ENCODE measurements at places on chromosomes 11 and 22. TPM values are rescaled to one million over a fixed set of nuclear protein-coding genes. Genes with fewer than 3 reads are reported as not detected.

TRIM64C gene
- not detected for total RNA-seq

CCDC89 gene
- 9.4 TPM for total RNA-seq

SOX6 gene
- 12.5 TPM for total RNA-seq

MUC2 gene
- total RNA-seq: not detected

SHANK2 gene
- total RNA-seq: 1.6 TPM

OR10D3 gene
- total RNA-seq: not detected

LYVE1 gene
- total RNA-seq: not detected

OR6T1 gene
- total RNA-seq: not detected

- H3K4me3 ChIP-seq: no peak overlapping the region
- no peaks in the 10 kb centered on the region for H3K4me1 ChIP-seq
- H3K27me3 ChIP-seq: peaks cover 2% of the 10 kb centered on the region
- H3K36me3 ChIP-seq: no peaks in the 10 kb centered on the region
- H3K27ac ChIP-seq: no peak overlapping the region
These were observed 100.6 kb upstream of the TENM4 start for GRCh38 chr11:79541466-79541865.

DNA sequence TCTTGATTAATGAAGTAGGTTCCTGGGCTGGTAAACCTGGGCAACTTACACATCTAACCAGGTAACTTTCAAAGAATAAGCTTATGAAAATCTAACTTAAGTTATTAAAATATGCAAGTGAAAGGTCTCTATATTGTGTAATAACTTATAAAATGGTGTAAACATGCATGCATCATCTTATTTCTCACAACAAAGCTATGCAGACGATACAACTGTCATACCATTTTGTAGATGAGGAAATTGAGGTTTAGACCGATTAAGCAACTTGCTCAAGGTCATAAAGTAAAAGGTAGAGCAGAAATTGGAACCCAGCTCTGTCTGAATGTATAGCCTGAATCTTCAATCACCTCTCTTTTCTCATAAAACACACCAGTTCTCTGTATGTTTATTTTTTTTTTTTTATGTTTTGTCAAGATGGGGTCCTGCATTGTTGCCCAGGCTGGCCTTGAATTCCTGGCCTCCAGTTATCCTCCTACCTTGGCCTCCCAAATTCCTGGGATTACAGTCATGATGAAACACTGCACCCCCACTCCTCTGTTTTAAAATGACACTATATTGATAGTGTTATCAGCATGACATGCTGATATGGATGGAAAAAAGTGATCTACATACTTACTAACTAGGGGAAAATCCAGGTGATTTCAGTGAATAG is 109.6 kb downstream of the SGSM3 start:
- H3K27me3 ChIP-seq: no peaks in the 10 kb centered on the region
- H3K4me3 ChIP-seq: no peak overlapping the region
- peaks cover 3% of the 10 kb centered on the region for H3K36me3 ChIP-seq
- DNase-seq: peak; percentile 40

DNA sequence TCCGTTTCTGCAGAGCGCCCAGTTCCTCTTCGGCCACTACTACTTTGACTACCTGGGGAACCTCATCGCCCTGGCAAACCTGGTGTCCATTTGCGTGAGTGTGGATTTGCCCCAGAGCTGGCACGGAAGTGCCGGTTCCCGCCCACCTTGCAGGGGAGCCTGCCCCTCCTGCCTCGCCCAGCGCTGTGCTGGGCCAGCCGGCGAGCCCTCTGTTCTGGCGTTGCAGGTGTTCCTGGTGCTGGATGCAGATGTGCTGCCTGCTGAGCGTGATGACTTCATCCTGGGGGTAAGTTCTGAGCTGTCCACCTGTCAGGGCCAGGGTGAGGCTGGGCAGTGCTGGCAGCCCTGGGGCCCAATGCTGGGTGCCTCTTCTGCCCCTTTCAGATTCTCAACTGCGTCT is 29.8 kb downstream of the TPCN2 start:
- DNase-seq: no peak
- no peaks in the 10 kb centered on the region for H3K27me3 ChIP-seq
- H3K4me1 ChIP-seq: peaks cover 23% of the 10 kb centered on the region
- peaks cover 31% of the 10 kb centered on the region for H3K36me3 ChIP-seq

- H3K27ac ChIP-seq: no peak overlapping the region
- no peak overlapping the region for H3K4me3 ChIP-seq
- peaks cover 26% of the 10 kb centered on the region for H3K4me1 ChIP-seq
- H3K36me3 ChIP-seq: peaks cover 49% of the 10 kb centered on the region
- DNase-seq: peak; percentile 43
These were observed 12.2 kb upstream of the LYVE1 start for GRCh38 chr11:10580623-10581022.

GRCh38 chr11:119474682-119475596 is 52.0 kb upstream of the THY1 start:
- peak; percentile 82 for DNase-seq
- peaks cover 12% of the 10 kb centered on the region for H3K27me3 ChIP-seq
- H3K4me3 ChIP-seq: no peak overlapping the region
- no peaks in the 10 kb centered on the region for H3K36me3 ChIP-seq
- H3K4me1 ChIP-seq: peaks cover 17% of the 10 kb centered on the region

DNA sequence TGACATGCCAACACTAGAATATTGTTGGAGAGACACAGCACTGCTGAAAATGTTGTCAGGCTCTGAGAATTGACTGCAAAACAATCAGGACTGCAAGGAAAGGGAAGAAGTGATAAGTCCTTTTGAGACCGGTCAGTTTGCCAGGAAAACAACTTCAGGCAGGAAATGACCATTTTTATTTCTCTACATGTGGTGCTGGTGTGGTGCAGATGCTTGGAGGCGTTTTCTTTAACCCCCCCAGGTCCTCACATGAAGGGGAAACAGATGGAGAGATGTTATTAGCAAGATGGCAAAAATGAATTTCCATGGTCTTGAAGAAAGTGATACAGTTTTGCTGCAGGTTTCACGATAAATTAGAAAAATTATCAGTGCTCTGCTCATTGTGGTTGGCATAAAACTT is 5.7 kb downstream of the AP2A2 start:
- H3K4me3 ChIP-seq: no peak overlapping the region
- peaks cover 8% of the 10 kb centered on the region for H3K4me1 ChIP-seq
- H3K27me3 ChIP-seq: no peaks in the 10 kb centered on the region
- H3K36me3 ChIP-seq: peaks cover 12% of the 10 kb centered on the region
- H3K27ac ChIP-seq: no peak overlapping the region

DNA sequence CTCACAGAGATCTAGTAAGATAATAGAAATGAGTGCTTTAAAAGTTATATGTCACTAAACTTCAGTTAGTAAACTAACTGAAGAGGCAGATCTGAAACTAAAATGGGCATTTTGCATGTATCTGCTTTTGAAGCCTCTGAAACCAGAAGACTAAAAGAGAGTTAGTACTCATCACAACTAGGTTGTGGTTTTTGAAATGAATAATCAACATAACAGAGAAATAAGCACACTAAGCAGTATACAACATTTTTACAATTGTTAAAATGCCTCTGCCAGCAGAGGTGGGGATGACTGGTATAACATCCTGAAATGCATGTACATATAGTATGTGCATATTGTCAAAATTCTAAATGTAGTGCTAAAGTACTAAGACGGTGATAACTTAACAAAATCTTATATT is 564.5 kb downstream of the DLG2 start:
- no peak overlapping the region for H3K27ac ChIP-seq
- H3K27me3 ChIP-seq: no peaks in the 10 kb centered on the region
- H3K4me1 ChIP-seq: no peaks in the 10 kb centered on the region
- H3K36me3 ChIP-seq: no peaks in the 10 kb centered on the region

GRCh38 chr11:24704716-24705115 is 207.9 kb downstream of the LUZP2 start:
- no peaks in the 10 kb centered on the region for H3K27me3 ChIP-seq
- DNase-seq: no peak
- no peak overlapping the region for H3K4me3 ChIP-seq

DNA sequence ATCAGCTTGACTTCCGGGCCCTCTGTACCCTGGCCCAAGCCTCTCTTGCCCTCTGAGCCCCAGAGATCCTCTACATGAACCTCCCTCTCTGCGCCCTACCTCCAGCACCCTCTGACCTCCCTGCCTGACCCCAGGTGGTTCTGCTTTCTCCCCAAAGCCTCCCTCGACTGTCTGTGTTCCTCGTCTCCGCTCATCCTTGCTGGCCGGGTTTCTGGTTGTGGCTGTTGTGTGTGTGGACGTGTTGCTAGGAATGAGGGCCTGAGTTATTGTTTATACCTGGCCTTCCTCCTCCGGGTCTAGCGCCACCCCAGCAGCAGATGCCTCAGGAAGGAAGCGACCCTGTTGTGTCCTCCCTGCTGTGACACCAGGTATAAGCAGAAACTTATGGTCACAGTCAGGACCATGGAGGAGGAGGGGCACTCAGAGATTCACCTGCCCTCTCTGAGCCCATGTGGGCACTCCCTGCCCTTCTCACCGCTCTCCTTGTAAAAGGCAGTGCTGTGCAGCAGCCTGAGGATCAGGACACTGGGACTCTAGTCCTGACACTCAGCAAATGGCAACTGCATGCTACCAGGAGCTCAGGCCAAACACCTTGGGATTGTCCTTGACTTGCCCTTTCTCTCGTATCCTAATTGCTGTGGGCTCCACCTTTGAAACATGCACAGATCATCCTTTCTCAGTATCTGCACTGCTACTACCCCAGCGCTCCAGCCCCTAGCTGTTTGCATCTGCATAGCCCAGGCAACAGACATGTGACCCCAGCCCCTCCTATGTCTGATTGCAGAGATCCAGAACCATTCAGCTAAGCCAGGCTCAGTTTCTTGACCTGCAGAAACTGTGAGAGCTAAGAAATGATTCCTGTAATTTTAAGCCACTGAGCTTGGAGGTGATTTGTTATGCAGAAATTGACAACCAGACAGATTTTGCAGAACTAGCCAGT is 140.1 kb downstream of the ST3GAL4 start:
- H3K27me3 ChIP-seq: no peaks in the 10 kb centered on the region
- H3K36me3 ChIP-seq: no peaks in the 10 kb centered on the region
- H3K27ac ChIP-seq: no peak overlapping the region
- H3K4me1 ChIP-seq: no peaks in the 10 kb centered on the region
- DNase-seq: no peak
- H3K4me3 ChIP-seq: no peak overlapping the region

- H3K27ac ChIP-seq: peak overlapping the region; percentile 84
- no peaks in the 10 kb centered on the region for H3K27me3 ChIP-seq
- H3K36me3 ChIP-seq: no peaks in the 10 kb centered on the region
- peaks cover 14% of the 10 kb centered on the region for H3K4me1 ChIP-seq
- peak; percentile 70 for DNase-seq
These were observed 1.4 kb downstream of the TRIM34 start for GRCh38 chr11:5626196-5626595.

GRCh38 chr11:123144707-123145106 is 50.3 kb downstream of the CLMP start:
- no peak for DNase-seq
- peaks cover 14% of the 10 kb centered on the region for H3K4me1 ChIP-seq
- H3K27me3 ChIP-seq: no peaks in the 10 kb centered on the region
- no peak overlapping the region for H3K4me3 ChIP-seq
- peaks cover 51% of the 10 kb centered on the region for H3K36me3 ChIP-seq
- peak overlapping the region; percentile 32 for H3K27ac ChIP-seq

DNA sequence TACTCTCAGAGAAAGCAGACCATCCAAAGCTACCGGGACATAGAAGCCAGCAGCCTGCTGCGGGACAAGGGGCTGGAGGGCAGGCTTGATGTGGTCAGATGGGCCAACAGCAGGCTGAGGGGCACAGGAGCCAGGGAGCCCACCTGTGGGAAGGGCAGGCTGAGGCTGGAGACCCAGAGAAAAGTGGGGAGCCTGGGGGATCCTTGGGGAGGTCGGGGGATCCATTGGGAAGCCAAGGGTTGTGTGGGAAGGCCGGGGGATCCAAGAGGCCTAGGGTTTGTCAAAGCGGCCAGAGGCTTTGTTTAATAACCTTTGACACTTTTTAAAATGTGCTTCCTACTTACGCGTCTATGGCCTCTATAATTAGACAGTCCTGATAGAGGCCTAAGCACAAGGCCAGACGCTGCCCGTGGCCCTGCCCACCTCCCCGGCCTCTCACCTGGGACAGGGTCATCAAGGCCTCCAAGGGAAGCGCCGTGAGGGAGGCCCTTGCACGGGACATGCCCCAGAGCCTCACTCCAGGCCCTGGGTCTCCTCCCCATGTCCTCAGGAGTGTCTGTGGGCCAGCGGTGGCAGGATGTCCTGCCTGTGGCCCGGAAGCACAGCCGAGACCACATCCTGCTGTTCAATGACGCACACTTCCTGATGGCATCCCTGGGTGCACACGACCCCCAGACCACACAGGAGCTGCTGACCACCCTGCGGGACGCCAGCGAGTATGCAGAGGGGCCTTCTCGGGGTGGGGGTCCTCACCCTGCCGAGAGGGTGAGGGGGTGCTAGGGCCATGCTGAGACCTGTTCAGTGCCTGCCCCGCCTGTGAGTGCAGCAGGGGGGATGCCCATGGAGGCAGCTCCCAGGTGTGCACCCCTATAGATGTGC is 8.6 kb upstream of the GTSE1 start:
- no peak for DNase-seq
- no peak overlapping the region for H3K27ac ChIP-seq
- H3K4me1 ChIP-seq: no peaks in the 10 kb centered on the region
- no peaks in the 10 kb centered on the region for H3K27me3 ChIP-seq

- peaks cover 13% of the 10 kb centered on the region for H3K27me3 ChIP-seq
- no peak overlapping the region for H3K4me3 ChIP-seq
- DNase-seq: no peak
- no peak overlapping the region for H3K27ac ChIP-seq
- H3K4me1 ChIP-seq: no peaks in the 10 kb centered on the region
These were observed 48.4 kb downstream of the FAM118A start for GRCh38 chr22:45358127-45358526.

DNA sequence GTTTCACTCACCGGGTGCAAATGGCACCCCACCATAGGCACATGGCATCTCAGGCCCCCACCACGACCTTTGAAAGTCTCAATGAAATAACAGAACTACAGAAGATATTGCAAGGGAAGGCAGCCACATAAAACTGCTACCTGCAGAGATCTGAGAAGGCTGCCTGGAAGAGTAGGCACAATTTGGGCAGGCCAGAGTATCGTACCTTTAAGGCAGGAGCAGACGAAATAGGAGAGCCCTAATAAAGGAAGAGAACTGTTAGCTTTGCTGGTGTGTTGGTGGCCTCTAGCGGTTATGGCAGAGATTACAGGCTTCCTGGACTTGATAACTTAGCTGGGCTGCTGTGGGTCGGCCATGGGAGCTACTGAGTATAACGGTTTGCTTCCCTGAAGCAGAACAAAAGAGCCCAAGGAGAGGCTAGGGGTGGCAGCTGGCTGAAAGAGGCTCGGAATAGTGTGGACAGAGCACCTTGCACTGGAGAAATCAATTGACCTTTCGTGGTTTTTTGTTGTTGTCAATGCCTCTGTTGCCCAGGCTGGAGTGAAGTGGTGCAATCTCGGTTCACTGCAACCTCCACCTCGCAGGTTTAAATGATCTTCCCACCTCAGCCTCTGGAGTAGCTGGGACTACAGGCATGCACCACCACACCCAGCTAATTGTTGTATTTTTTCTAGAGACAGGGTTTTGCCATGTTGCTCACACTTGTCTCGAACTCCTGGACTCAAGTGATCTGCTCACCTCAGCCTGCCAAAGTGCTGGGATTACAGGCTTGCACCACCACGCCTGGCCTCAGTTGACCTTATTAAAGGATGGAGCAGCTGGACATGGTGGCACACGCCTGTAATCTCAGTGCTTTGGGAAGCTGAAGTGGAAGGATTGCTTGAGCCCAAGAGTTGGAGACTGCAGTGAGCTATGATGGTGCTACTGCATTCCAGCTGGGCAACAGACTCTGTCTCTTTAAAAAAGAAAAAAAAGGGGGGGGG is 4.8 kb downstream of the SDF2L1 start:
- peaks cover 8% of the 10 kb centered on the region for H3K36me3 ChIP-seq
- peak; percentile 74 for DNase-seq
- no peak overlapping the region for H3K4me3 ChIP-seq
- H3K27ac ChIP-seq: no peak overlapping the region

GRCh38 chr11:117621226-117621625 is 175.8 kb downstream of the DSCAML1 start:
- peak; percentile 18 for DNase-seq
- no peaks in the 10 kb centered on the region for H3K4me1 ChIP-seq
- H3K27ac ChIP-seq: no peak overlapping the region
- H3K4me3 ChIP-seq: no peak overlapping the region

Measured in IMR-90 (cell line).